ENCODE measurements at places on chromosomes 2 and 18. TPM values are rescaled to one million over a fixed set of nuclear protein-coding genes. Genes with fewer than 3 reads are reported as not detected.
A peak's percentile ranks its signal among the peaks of the same experiment; 100 is the strongest.

GRCh38 chr2:26345545-26346453, at the start of gene SELENOI:
Gene SELENOI (plus strand): TSS chr2:26346143. CDS start chr2:26346233, 90 bp downstream.
- peaks cover 35% of the 10 kb centered on the region for H3K4me1 ChIP-seq
- H3K4me3 ChIP-seq = peak within 1 kb of the TSS; percentile 81
- H3K36me3 ChIP-seq = no peaks in the 10 kb centered on the region
- H3K27ac ChIP-seq = peak within 1 kb of the TSS; percentile 94
- DNase-seq = peak; percentile 99

The TNFAIP6 gene
- total RNA-seq = 9.9 TPM

DNA sequence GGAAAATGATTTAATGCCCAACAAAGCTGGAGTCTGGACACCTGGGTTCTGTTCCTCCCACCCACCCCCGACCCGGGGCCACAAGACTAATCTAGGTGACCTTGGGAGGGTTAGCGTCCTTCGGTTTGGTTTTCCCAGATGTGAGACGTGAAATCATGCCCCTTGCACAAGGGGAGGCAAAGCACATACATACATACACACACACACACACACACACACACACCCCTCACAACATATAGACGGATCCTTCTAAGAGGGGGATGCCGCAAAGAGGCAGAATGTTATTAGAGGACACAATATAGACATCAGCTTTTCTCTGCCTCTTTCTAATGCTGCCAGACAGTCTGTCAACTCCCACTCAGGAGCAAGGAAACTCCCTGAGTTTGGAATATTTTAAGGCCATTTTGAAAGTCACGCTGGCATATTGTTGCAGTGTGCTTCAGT, 616 bp upstream of the RBMS1 start:
- H3K4me1 ChIP-seq = peaks cover 35% of the 10 kb centered on the region
- no peaks in the 10 kb centered on the region for H3K27me3 ChIP-seq
- peak overlapping the region; percentile 82 for H3K4me3 ChIP-seq
- no peaks in the 10 kb centered on the region for H3K36me3 ChIP-seq

The SPP2 gene
- total RNA-seq = not detected

The HOXD4 gene
- not detected for total RNA-seq

DNA sequence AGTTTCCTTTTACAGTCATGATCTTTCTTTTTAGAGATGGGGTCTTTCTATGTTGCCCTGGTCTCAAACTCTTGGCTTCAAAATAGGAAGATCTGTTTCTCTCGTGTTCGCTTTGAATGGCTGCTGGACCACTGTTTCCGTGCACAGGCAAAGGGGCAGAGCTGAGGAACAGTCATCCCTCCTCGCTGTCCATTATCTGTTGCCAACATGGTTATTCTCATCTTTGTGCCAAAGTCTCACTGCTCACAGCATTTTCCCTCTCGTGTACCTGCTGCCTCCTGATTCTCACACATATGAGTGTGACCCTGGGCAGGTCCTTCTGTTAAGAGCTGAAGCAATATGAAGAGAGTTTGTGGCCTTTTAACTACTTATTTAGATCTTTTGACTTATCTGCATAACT, 28.0 kb upstream of the CCNYL1 start:
- no peak for DNase-seq
- no peaks in the 10 kb centered on the region for H3K27me3 ChIP-seq
- H3K4me3 ChIP-seq = no peak overlapping the region
- no peaks in the 10 kb centered on the region for H3K4me1 ChIP-seq
- no peaks in the 10 kb centered on the region for H3K36me3 ChIP-seq
- no peak overlapping the region for H3K27ac ChIP-seq

- H3K4me3 ChIP-seq = no peak overlapping the region
- DNase-seq = no peak
- H3K4me1 ChIP-seq = no peaks in the 10 kb centered on the region
- no peaks in the 10 kb centered on the region for H3K27me3 ChIP-seq
- H3K27ac ChIP-seq = no peak overlapping the region
Measured at GRCh38 chr2:232787806-232788205, 11.4 kb upstream of the KCNJ13 start.

GRCh38 chr2:230905448-230906421, 19.3 kb downstream of the GPR55 start:
- H3K4me3 ChIP-seq = no peak overlapping the region
- peak; percentile 25 for DNase-seq
- no peaks in the 10 kb centered on the region for H3K36me3 ChIP-seq

DNA sequence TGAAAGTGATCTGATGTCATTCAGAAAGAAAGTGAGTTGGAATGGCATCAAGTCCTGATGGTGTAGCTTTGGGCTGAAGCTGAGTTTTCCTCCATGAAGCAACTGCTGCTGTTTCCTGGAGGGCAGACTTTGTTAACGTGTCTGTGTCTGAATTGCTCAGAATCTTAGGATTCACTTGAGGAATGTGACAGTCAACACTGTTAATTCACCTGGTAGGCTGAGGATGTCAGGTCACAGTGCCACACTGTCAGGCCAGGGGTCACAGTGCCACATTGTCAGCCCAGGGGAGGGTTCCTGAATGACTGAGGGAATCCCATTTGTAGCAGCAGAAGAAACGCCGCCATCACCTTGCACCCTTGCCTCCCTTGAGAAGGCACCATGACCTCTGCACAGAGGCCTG, 39.4 kb downstream of the LYPD6B start:
- no peaks in the 10 kb centered on the region for H3K36me3 ChIP-seq
- H3K27me3 ChIP-seq = no peaks in the 10 kb centered on the region
- no peak overlapping the region for H3K4me3 ChIP-seq
- peaks cover 48% of the 10 kb centered on the region for H3K4me1 ChIP-seq
- DNase-seq = no peak

GRCh38 chr2:158963071-158963470, 5.4 kb upstream of the TANC1 start:
- no peak overlapping the region for H3K27ac ChIP-seq
- no peak overlapping the region for H3K4me3 ChIP-seq
- H3K36me3 ChIP-seq = no peaks in the 10 kb centered on the region
- peaks cover 7% of the 10 kb centered on the region for H3K4me1 ChIP-seq
- H3K27me3 ChIP-seq = no peaks in the 10 kb centered on the region
- no peak for DNase-seq

- no peak for DNase-seq
- peaks cover 14% of the 10 kb centered on the region for H3K4me1 ChIP-seq
- no peak overlapping the region for H3K4me3 ChIP-seq
- no peaks in the 10 kb centered on the region for H3K36me3 ChIP-seq
- H3K27ac ChIP-seq = no peak overlapping the region
Measured at GRCh38 chr2:26853751-26854150, 5.8 kb downstream of the DPYSL5 start.

- H3K36me3 ChIP-seq = peaks cover 34% of the 10 kb centered on the region
- no peak overlapping the region for H3K4me3 ChIP-seq
- no peaks in the 10 kb centered on the region for H3K4me1 ChIP-seq
- DNase-seq = no peak
Measured at GRCh38 chr2:102797486-102797885, 35.7 kb downstream of the TMEM182 start.

The NT5C1B gene
- total RNA-seq = not detected

- H3K27me3 ChIP-seq = no peaks in the 10 kb centered on the region
- no peaks in the 10 kb centered on the region for H3K4me1 ChIP-seq
- no peaks in the 10 kb centered on the region for H3K36me3 ChIP-seq
- H3K4me3 ChIP-seq = no peak overlapping the region
Measured at GRCh38 chr18:7541835-7542234, 25.3 kb upstream of the PTPRM start.

- H3K36me3 ChIP-seq = peaks cover 98% of the 10 kb centered on the region
- no peak for DNase-seq
- no peak overlapping the region for H3K27ac ChIP-seq
- H3K4me1 ChIP-seq = no peaks in the 10 kb centered on the region
Measured at GRCh38 chr2:230202430-230203109, 17.2 kb downstream of the SP110 start.

DNA sequence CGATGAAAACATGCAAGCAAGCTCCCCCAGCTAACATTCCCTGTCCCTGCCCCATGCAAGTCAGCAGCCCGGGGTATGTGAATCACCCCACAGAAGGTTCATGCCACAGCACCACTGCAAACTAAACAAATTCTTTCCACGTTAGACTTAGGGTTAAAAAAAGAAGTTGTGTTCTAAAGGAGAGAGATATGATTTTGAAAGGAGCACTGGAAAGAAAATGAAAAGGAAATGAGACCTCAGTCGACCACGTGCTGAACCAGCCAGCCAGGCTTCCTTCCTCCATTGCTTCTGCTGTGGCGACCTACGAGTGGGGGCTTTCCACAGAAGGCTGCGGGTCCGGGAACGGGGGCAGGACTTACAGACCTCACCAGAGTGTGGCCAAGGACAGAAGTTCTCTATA, 52.0 kb downstream of the ARL4C start:
- DNase-seq = peak; percentile 67
- H3K27me3 ChIP-seq = no peaks in the 10 kb centered on the region
- no peaks in the 10 kb centered on the region for H3K4me1 ChIP-seq
- H3K27ac ChIP-seq = peak overlapping the region; percentile 65
- no peaks in the 10 kb centered on the region for H3K36me3 ChIP-seq
- no peak overlapping the region for H3K4me3 ChIP-seq

Measured in stomach (tissue), 19 donors.